Activated B cell treated with CpG ODN at 0.5 μM for 24 hours (primary cell): ENCODE measurements at places on chromosomes 4 and X. TPM values are rescaled to one million over a fixed set of nuclear protein-coding genes. Genes with fewer than 3 reads are reported as not detected.

GRCh38 chr4:76997077-76997476, 47.5 kb downstream of the SEPTIN11 start:
- DNase-seq, result no peak

GRCh38 chrX:57044245-57044644, 48.9 kb upstream of the SPIN3 start:
- DNase-seq, result no peak

The SOWAHB gene
- not detected in 2 replicates for total RNA-seq

- DNase-seq, result no peak
Measured at GRCh38 chr4:48772556-48772955, 7.5 kb downstream of the FRYL start.

The KLB gene
- total RNA-seq, result 0.18 and 0.20 TPM in 2 replicates
